CD4-positive, alpha-beta T cell treated with Interleukin-6 for 4 hours (primary cell): ENCODE measurements at places on chromosomes 4 and X.

DNA sequence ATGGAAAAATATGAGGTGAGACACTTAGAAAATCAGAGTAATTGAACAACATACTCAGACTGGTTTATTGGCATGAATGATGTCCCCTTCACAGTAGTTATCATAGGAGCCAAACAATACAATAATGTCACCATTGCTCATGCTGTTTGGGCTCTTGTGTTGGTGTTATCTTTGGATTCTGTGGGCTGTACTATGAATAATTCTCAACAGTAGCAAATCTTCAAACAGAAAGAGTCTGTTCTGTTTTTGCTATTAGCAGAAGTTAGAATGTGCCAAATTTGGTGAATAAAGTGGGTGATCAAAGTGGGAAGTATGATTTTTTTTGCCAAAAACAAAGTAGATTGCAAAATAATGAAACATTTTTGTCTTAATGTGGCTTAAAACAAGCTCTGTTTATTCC, 58.3 kb downstream of the GRID2 start:
- no peak for DNase-seq

DNA sequence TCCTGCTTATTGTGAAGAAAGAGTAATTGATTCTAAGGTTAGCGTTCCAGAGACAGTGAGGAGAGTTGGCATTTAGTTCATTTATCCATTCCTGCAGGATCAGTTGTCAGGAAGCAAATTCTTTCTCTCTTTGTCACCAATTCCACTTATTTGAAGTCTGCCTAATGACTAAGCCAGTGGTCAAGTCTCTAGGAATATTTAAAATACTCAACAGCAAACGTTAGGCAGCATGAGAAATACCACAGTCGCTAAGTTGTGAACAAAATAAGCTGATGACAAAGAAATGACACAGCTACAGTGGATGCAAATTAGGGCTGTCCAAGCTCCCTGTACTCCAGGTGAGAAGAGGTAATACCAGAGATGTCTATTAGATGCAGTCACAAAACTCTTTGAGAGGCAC, 6.6 kb upstream of the MAGEB17 start:
- no peak for DNase-seq

GRCh38 chr4:106291678-106292077, 24.3 kb downstream of the TBCK start:
- no peak for DNase-seq

DNA sequence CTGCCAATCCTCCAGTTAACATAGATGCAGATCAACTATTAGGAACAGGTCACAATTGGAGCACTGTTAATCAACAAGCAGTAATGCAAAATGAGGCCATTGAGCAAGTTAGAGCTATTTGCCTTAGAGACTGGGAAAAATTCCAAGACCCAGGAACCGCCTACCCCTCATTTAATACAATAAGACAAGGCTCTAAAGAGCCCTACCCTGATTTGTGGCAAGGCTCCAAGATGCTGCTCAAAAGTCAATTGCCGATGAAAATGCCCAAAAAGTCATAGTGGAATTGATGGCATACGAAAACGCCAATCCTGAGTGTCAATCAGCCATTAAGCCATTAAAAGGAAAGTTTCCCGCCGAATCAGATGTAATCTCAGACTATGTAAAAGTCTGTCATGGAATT, 20.5 kb upstream of the TRIM61 start:
- no peak for DNase-seq

DNA sequence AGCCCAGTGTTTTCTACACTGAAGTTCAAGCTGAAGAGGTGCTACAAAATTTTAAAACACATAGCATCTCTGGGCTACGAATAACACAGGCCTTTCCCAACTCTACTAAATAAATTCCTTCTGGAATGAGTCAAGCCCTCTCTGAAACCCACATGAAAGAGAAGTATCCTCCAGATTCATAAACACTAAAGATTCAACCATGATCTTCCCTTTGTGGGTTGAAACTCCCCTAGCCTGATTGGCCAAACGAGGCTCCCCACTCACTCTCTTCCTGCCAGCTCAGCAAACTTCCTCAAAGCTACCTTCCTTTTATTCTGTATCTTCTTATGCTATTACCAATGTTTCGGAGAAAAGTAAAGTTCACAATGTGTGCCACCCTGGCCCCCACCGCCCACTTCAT, 95.4 kb downstream of the NKX6-1 start:
- DNase-seq: no peak

- peak; percentile 24 for DNase-seq
These were observed 393 bp downstream of the SH3KBP1 start for GRCh38 chrX:19886883-19887531.

GRCh38 chr4:38415682-38416081, 248.3 kb upstream of the KLF3 start:
- DNase-seq: no peak

DNA sequence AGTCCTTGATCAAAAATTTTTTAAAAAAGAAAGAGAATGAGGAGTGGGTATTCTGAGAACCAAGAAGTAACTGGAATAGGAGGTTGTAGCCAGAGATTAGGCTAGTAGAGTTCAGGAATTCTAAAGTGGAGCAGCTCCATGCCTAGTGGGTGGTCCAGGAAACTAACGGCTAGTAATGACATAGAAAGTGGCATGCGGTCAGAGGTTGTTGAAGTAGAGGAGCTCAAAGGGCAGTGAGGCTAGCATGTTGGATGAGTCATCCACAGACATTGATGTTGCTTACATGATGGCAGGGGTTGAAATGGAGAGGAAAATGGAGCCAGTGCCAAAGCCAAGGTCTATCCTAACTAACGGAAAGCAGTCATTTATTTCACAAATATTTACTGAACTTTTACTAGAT, 42.1 kb downstream of the TEX13B start:
- no peak for DNase-seq

- DNase-seq: peak; percentile 69
These were observed 20.1 kb upstream of the SASH3 start for GRCh38 chrX:129759576-129760061.

GRCh38 chrX:79084923-79085322, 59.6 kb upstream of the GPR174 start:
- no peak for DNase-seq

- DNase-seq: peak; percentile 80
These were observed 175.5 kb downstream of the DHRSX start for GRCh38 chrX:2325076-2325784.

GRCh38 chr4:139297001-139297410, 4.3 kb upstream of the NAA15 start:
- no peak for DNase-seq

GRCh38 chrX:20317873-20318272, 51.2 kb upstream of the RPS6KA3 start:
- DNase-seq: no peak
